Activated CD4-positive, CD25-positive, alpha-beta regulatory T cell (primary cell): ENCODE measurements at places on chromosomes 16 and 17.

- no peak for DNase-seq
Measured at GRCh38 chr16:3012828-3013420, at the start of gene CLDN9. TSS of gene CLDN9 (plus strand) at chr16:3012923. CDS start at chr16:3013363, 440 bp downstream.

DNA sequence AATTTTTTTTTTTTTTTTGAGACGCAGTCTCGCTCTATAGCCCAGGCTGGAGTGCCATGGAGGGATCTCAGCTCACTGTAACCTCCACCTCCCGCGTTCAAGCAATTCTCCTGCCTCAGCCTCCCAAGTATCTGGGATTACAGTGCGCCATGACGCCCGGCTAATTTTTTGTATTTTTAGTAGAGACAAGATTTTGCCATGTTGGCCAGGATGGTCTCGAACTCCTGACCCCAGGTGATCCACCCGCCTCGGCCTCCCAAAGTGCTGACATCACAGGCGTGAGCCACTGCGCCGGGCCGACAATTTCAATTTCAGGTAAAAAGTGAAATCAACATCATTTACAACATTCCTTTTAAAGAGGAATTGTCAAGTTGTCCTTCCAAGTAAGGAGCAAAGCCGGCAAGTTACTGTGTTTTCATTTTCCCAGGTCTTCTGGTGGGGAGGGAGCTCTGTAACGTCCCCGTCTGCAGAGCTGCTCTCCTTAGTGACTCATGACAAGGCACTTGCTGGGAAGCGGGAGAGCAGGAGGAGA lies 873 bp downstream of the NPLOC4 start:
- DNase-seq: no peak

- DNase-seq: no peak
Measured at GRCh38 chr16:51035110-51035498, 116.0 kb downstream of the SALL1 start.

- no peak for DNase-seq
Measured at GRCh38 chr16:74511961-74512360, 90.7 kb upstream of the CLEC18B start.

DNA sequence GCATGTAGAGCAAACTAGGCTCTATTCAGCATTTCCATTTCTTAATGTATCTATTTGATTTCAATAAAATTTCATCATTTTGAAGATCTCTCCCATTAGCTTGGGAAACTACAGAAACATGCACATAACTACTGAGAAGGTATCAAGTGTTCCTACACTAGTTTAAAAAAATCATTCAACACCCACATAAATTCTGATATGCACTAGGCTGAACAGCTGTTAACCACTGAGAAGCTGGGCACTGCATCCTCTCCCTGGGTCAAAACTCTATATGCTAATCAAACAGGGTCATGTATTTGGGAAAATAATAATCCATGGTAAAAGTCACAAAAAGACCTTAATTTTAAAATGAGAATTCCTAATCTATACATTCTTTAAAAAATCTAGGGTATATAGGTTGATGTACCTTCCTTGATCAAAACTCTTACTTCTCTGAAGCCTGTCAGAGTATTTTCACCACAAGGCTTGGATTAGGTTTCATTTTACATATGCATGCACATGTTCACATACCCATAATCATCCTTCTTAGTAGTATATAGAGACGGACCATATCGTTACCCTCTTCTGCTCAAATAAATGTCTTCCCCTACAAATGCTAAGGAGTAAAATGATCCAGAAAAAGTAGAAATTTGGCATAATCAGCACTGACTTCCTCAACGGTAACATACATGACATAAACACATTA lies 57.2 kb downstream of the KANSL1 start:
- no peak for DNase-seq

DNA sequence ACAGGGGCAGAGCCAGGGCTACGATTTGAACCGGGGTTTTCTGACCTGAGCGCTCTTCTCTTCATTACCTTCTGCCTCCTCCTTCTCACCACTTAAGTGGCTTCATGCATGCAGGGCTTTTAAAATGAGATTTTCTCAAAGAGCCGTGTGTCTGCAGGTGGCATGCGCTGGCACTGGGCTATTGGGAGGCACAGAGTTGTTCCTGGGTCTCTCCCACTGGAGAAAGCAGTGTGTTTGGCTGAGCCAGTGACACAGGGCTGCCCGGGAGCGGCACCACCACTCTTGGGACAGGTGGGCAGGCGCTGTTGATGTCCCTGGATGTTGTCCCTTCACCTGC lies 218.8 kb upstream of the CHMP6 start:
- no peak for DNase-seq

- DNase-seq: peak; percentile 28
Measured at GRCh38 chr17:58337210-58337599, 8.6 kb upstream of the TSPOAP1 start.

DNA sequence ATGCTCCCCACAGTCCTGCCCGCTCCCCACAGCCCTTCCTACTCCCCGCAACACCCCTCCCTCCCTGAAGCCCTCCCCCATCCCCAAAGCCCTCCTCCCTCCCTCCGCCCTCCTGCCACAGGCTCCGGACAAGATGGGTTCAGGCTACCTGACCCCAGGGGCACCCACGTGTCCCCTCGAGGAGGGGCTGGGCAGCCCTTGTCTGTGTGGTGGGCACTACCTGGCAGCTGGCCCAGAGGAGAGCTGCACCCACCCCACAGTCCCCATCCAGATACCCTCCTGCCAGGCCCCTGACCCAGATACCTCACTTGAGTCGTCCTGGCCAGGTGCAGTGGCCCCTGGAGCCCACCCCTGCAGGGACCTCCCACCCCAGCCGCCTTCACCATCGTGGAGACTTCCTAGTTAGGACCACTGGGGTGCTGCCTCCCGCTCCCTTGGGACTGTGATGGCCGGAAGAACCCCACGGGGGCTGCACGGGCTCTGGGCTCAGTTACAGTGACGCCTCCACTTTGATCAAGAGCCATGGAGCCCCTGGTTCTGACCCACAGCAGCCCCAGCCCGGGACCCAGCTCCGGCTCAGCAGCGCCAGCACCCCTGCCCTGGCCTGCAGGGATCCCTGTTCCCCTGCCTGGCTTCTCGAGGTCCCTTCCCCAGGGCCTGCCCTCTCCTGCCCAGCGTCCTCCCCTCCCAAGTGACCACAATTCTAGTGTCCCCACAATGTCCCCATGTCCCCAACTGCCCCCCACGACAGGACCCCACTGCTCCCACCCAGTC lies 806 bp downstream of the PERCC1 start:
- DNase-seq: no peak

DNA sequence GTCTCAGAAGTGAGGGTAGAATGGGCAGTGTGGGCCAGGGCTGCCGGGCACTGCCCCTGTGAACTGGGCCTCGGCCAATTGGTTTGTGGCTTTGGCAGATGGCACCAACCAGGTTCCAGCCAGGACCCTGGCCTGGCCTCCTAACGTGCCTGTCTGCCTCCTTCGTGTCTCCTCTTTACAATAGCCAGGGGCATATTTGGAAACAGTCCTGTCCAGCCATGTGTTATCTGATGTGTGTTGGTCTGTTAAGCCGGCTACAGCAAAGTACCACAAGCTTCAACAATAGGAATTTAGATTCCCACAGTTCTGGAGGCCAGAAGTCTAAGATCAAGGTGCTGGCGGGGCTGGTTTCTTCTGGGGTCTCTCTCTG lies 14.6 kb downstream of the CRISPLD2 start:
- no peak for DNase-seq

DNA sequence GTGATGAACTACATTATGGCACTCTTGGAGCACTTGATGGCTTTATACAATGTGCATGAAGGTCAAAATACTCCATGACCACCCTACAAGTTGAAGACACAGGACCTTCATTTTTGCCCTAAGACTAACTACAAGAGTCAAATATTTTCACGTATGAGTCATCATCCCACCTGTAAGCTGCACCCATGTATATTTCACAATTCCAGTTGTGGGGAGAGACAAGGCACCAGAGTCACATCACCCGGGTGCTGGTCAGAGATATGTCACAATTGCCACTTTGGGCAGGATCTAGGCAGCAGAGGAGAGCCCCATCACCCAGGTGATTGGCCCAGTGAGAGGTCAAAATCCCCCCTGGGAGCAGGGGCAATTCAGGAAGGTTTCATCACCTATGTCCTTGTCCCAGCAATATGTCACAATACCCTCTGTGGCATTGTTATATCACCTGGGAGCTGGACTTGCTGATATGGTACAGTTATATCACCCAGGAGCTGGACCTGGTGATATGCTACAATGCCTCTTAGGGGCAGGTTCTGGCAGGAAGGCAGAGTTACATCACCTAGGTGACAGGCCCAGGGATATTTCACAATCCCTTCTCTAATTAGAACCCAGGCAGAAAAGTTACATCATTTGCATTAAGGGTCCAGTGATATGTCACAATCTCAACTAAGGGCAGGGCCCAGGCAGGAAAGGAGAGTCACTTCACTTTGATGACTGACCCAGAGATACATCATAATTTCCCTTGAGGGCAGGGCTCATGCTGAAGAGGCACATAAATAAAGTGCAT lies 1839.2 kb downstream of the TP53TG3F start:
- no peak for DNase-seq

GRCh38 chr17:79304884-79305283 lies 230.3 kb downstream of the ENGASE start:
- DNase-seq: no peak

GRCh38 chr17:17088086-17088485 lies 45.8 kb downstream of the MPRIP start:
- no peak for DNase-seq

- DNase-seq: no peak
Measured at GRCh38 chr16:65773301-65773874, 593.1 kb upstream of the CDH5 start.

DNA sequence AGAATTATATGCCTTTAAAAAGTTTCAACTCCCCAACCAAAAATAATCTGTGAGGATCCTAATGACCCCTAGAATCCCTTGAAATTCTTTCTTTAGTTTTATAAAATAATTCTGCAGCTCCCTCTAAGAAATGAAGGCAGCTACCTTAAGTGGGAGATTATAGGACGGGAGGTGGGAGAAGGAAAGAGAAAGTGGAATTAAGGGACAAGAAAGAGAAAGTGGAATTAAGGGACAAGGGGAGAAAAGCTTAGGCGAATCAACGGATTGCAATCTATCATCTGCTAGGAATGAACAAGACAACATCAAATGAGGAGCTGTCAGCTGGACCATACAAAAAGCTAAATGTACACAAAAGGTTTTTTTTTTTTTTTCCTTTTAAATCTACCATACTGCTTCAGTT lies 262.0 kb downstream of the ZFHX3 start:
- DNase-seq: no peak

- no peak for DNase-seq
Measured at GRCh38 chr16:50069060-50069459, 3.3 kb downstream of the HEATR3 start.

- no peak for DNase-seq
Measured at GRCh38 chr17:33120103-33120502, 128.5 kb downstream of the SPACA3 start.

DNA sequence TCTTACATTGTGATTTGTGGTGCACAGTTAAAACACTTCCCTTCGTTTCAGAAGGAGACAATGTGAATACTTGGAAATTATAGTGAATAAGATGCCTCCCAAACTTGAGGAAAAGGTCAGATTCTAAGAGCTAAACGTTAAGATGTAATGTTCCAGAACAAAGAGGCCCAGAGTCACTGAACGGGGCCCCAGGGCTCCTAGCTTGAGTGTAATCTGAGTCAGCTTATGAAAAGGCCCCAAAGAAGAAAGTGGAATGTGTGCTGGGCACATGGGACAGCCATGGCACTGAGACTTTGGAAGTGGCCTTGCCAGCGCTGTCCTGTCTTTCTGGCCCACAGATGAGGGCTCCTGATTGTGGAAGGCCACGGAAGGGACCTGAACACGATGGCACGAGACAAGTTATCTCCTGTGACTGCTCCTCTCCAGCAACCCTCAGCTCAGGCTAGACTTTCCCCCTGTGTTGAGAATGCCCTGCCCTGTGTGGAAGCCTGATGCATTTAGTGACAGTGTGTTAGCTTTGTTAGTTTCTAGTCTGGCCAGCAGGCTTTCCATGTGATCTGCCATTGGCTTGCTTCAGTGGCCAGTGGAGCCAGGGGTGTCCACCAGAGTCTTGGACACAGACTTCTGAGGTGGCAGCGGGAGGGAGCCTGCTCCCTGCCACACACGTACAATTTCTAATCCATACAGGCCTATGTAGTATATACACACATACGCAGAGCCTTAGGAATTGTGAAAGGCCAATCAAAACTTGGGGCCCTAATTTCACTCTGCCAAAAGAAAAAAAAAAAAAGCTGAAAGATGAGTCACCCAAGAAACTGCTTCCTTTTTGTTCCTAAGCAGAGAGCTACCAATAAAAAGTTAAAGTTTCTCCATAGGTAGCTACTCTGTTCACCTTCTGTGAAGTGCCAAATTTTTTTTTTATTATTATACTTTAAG lies 13.1 kb downstream of the SPATA33 start:
- DNase-seq: no peak

GRCh38 chr17:79933863-79934652 lies 94.8 kb upstream of the CBX4 start:
- no peak for DNase-seq

GRCh38 chr17:21218101-21218500 lies 4.1 kb upstream of the TMEM11 start:
- DNase-seq: no peak

DNA sequence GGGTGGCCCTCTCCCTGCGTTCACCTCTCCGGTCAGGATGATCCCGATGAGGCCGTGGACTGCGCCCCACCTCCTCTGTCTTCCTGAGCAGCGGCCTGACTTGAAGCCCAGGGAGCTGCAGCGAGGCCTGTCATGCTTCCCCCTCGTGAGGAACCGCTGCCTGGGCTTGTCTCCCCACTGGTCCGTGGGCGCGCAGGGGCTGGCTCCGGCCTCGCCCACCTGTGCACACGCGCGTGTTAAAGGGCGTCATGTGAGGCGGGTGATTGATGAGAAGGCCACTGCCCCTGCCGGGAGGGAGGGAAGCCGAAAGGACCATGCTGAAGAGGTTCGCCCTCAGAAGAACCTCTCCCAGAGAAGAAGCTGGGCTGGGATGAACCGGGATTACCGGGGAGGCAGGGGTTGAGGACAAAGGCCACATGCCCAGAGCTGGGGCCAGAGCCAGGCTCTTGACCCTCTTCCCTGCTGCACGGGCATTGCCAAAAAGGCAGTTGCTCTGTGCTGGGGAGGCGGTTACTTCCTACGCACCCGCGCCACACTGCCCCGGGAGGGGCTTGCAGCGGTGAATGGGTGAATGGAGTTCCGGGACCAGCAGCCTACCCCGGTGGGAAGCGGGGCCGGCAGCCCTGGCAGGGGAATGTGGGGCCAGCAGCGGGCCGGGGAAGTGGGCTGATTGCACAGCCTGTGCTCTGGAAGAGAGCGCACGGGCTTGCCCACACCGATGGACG lies 85.9 kb upstream of the GSE1 start:
- DNase-seq: no peak

- no peak for DNase-seq
Measured at GRCh38 chr17:49316258-49316570, 45.8 kb downstream of the ZNF652 start.

GRCh38 chr16:26598061-26598460 lies 468.7 kb upstream of the C16orf82 start:
- DNase-seq: peak; percentile 21

- DNase-seq: no peak
Measured at GRCh38 chr17:68803164-68803929, 151.8 kb downstream of the ABCA8 start.
